ENCODE measurements at places on chromosomes 2 and 18. TPM values are rescaled to one million over a fixed set of nuclear protein-coding genes. Genes with fewer than 3 reads are reported as not detected.

CXCR4 gene
- 7.1 TPM for total RNA-seq

BMP10 gene
- total RNA-seq: not detected

IMPACT gene
- 34.1 TPM for total RNA-seq

SLC20A1 gene
- 15.6 TPM for total RNA-seq

PPP3R1 gene
- total RNA-seq: 35.1 TPM

CDH7 gene
- total RNA-seq: not detected

CAD gene
- 16.5 TPM for total RNA-seq

ERBB4 gene
- total RNA-seq: 5.5 TPM

MYO5B gene
- total RNA-seq: 78.4 TPM

All from thyroid gland (tissue), 4 donors.